Trophoblast cell (in vitro differentiated cells and primary cell): ENCODE measurements at places on chromosomes 5 and 9.

- DNase-seq, result peak; percentile 44
These were observed 15.4 kb downstream of the CCNJL start for GRCh38 chr5:160297004-160297403.

DNA sequence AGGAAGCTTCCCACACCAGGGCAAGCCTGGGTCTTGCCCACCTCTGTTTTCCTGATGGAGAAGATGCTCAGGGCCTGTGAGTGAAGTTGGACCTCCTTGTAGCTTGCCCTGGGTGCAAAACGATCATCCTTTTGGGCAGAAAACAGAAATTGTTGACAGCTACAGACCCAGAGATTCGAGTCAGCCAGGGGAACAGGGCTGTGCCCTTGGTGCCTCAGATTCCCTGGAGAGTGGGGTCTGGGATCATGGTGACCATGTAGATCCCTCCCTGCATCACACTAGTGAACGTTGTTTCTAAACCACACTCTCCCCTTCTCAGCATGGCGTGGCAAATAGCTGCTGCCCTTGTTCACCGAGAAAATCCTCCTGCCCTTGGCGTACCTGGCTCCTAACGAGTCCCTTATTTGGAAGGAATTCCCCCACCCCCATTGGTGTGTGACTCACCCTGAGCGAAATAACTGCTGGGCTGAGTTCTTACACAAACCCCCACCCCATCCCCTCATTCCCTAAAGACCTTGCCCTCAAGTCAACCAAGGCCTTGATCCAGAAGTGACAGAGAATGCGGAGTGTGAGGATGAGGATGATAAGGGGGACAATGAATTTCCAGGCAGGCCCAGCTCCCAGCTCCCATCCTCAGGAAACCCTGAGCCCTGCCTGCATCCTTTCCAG, 1.1 kb upstream of the DCANP1 start:
- DNase-seq, result peak; percentile 26

DNA sequence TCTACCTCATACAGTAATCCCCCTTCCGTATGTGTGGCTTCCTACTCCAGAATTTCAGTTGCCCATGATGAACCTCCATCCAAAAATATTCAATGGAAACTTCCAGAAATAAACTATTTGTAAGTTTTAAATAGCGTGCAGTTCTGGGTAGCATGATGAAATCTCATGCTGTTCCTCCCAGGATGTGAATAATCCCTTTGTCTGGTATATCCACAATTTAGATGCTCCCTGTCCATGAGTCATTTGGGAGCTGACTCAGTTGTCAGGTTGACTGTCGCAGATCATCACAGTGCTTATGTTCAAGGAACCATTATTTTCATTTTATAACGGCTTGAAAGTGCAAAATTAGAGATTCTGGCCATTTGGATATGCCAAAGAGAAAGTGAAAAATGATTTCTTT, 290.1 kb upstream of the CDH9 start:
- DNase-seq, result no peak

- no peak for DNase-seq
These were observed 210.2 kb upstream of the PUM3 start for GRCh38 chr9:3054017-3054586.

DNA sequence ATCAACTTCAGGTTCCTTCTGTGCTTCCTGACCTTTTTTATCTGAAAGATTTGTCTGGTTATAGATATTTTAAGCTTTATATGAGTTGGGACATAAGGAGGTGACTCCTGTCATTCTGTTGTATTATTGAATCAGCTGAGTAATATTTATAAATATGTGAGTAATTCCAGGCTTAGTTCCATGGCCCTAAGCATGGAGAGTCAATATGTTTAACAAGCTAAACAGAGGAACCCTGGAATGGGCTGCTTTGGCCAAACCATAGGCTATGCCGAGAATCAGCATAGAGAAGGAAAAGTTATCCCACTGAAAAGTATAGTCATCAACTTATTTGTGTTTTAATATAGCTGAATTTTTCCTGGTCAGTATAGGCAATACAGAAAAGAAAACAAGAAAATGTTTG, 7.2 kb upstream of the EIF4EBP3 start:
- DNase-seq, result no peak

DNA sequence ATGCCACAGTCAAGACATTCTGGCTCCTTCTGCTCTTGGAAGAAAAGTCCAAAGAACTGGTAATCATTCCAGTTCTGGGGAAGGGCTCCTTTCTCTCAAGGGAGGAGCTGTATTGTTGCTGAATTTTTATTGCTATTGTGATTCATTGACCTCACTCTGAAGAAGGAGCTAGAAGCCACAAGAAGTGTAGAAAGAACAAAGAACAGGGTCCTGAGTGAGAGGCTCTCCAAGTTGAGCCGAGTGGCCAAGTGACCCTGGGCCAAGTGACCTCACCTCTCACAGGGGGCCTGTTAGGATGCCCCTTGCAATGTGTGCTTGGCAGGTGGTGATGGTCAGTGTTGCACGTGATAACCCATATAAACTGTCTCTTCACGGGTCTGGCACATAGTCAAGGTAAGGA, 173.3 kb downstream of the FGF18 start:
- no peak for DNase-seq

DNA sequence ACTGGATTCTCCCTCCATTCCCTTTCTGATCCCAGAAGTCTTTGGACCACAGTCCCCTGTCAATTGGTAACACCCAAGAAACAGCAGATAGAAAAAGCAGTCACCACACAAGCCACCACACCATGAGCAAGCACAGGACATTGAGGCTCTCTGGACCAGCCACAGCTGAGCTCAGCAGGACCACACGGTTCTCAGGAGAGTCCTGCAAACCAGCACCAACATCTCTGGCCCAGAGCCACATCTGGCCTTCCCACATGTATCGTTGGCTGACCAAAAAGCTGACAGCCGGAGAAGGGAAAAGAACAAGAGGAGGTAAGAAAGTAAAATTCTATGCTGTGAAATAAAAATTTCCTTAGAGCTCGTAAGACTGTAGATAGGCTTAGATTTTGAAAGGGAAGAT, 56.7 kb downstream of the KLHL3 start:
- DNase-seq, result no peak

- DNase-seq, result peak; percentile 70
These were observed 423 bp upstream of the ABCA2 start for GRCh38 chr9:137028263-137029057.

- DNase-seq, result no peak
These were observed 589.7 kb downstream of the ANXA1 start for GRCh38 chr9:73741316-73741715.

DNA sequence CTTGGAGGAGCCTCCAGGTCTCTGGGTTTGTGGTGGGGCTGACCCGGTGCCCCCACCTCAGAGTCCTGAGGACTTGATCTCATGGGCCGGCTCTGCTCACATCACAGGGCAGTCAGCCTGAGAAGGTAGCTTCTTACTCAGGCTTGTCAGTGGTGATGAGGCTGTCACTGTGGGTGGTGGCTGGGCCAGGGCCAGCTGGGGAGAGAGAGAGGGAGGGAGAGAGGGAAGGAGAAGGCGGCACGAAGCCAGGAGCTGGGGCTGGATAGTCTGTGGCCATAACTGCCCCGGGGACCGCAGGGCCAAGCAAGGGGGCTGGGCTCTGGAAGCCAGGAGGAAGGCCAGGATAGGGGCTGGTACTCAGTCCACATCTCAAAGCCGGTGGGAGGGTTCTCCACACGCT, 6.5 kb downstream of the NTNG2 start:
- no peak for DNase-seq

GRCh38 chr5:56095579-56096102, 100.9 kb upstream of the IL6ST start:
- DNase-seq, result no peak
